Activated B cell treated with CpG ODN at 0.5 μM for 24 hours (primary cell): ENCODE measurements at places on chromosomes 5 and 9. TPM values are rescaled to one million over a fixed set of nuclear protein-coding genes. Genes with fewer than 3 reads are reported as not detected.

The PTGR1 gene
- 0.24 and 0.35 TPM in 2 replicates for total RNA-seq

The IL9 gene
- not detected in 2 replicates for total RNA-seq

The RNF224 gene
- not detected in 2 replicates for total RNA-seq

The SPAG8 gene
- total RNA-seq, result 1.8 and 4.0 TPM in 2 replicates

DNA sequence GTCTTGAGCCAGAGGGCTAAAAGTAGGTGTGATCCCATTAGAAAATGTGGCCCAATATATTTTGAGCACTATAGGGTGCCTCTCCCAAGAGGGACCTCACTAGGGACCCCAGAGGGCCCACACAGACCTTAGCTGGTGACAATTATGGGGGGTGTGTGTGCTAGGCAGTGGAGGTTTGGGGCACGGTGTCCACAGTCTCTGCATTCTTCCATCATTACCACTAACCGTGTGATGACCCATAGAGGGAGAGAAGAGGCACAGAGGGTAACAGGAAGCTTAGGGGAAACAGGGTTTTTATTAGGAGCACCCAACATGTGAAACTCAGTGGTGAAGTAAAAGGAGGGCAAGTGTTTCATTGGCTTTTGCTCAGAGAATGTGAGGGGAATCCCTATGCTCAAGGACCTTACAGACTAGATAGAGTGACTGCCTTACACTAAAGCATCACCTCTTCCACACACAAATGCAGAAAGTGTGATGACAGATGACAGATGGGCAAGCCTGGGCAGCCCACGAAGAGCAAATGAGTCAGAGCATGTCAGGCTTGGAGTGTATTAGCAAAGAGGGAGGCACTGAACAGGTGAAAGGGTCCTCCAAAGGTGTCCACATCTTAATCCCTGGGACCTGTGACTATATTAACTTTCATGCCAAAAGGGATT lies 2.5 kb upstream of the ACTL7A start:
- DNase-seq, result no peak
